ENCODE measurements at places on chromosomes 2 and 18.

- DNase-seq: no peak
Observed at GRCh38 chr2:157427003-157427921, 16.6 kb downstream of the CYTIP start.

DNA sequence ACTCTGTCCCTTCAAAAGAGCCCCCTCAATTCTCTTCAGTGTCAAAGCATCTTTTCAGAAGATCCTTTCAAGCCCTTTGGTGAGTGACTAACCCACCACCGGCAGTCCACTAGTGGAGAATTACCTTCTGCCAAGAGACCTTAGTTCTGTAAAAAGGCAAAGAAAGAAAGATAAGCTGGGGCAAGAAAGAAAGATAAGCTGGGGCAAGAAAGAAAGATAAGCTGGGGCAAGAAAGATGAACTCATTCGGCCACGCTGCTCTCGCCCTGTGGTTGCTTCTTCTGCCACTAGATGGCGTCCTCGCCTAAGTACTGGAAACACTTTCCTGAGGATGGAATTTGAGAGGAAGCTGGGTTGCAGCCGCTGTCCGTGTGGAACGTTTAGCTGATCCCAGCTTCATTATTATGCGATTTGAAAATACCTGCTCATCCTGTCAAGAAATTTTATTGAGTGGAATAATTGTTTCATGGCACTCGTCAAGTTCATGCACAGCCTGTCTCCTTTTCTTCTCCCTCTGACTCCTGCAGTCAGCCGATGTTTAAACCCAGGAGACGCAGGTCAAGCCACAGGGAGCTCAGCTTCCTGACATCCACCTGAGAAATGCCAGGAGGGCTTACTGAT, 17.3 kb upstream of the ANXA4 start:
- peak; percentile 92 for DNase-seq

DNA sequence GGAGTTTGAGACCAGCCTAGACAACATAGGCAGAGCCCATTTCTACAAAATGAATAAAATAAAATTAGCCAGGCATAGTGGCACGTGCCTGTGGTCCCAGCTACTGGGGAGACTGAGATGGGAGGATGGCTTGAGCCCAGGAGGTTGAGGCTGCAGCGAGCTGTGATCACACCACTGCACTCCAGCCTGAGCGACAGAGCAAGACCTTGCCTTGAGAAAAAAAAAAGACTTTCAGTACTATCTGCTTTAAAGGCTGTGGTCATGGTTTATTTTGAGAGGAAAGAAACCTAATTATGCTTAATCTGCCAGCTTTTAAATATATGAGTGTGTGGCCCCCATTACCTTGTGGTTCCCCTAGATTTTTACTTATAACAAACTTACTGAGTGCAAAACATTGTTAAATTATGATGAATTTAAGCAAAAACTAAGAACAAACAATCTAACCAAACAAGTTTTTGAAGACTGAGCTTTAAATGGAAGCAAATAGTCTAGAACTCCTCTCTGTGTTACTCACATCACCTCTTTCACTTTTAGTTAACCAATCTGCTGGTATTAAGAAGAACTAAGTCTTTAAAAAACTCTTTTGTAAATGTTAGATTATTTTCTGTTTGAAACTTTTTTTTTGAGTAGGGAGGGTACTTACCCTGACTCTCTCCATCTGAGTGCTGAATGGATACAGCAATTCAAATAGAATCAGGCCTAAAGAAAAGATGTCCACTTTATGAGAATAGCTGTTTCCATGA, 65.4 kb downstream of the EIF2AK3 start:
- DNase-seq: no peak

DNA sequence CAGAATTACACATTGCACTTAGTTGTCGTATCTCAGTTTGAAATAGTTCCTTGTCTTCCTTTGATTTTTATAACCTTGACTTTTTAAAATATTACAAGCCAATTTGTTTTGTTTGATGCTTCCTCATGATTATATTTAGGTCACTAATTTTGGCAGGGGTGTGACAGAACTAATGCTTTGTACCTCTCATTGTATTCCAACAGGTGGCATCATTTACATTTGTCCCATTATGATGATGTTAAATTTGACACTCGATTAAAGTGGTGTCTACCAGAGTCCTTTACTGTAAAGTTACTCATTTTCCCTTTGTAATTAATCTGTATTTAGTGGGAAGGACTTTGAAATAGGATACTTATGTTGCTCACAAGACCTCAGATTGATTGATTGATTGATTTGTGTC, 21.5 kb upstream of the MFSD2B start:
- DNase-seq: no peak

GRCh38 chr2:203122317-203122986, 107.8 kb downstream of the NBEAL1 start:
- DNase-seq: no peak

GRCh38 chr2:64324746-64325410, 129.1 kb upstream of the LGALSL start:
- DNase-seq: no peak

DNA sequence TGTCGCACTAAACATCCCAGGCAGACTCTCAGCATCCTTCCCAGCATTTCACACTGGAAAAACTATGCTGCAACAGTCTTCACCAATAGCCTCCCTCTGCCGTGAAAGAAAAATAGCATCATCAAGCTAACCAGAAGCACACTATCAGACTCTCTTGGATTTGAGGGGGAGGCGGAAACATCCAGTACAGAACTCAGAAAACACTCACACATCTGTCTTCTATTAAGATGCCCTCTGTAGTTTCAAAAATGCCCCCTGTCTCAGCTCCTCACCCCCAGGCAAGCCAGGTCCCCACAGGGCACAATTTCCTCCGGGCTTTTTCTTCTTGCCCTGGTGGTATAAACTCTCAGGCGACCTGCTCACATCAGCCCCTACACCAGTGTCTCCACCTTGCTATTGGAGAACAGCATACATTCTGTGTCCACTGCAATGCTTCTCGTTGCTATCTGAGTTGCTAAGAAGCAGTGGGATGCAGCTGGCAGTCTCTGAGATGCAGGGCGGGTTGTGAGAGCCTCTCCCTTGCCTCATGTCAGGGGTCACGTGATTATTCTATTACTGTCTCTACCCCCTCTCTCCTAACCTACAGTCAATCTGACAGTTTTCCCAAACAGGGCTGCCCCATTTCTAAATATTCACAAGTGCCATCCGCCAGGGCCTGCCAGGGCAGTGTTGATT, 189.9 kb downstream of the INO80D start:
- DNase-seq: no peak

GRCh38 chr18:36634573-36635216, 194.1 kb downstream of the TPGS2 start:
- DNase-seq: no peak

DNA sequence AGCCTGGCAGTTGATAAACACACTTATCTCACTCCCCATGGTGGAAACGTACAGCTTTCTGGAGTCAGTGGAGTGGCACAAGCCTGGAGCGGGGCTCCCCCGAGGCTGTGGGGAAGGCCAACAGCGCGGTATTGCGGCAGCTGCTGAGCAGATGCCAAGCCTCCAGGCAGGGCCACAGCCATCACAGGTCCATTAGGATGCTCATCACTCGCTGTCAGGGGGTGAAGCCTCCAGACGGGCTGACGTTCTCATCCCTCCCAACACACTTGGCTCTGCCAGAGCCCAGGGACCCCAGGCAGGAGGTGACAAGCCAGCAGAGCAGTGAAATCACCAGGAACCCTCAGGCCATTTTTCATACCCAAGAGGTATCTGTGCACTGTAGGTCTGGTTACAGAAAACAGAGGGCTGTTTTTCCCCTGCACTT, 529.2 kb upstream of the KLHL29 start:
- DNase-seq: no peak

DNA sequence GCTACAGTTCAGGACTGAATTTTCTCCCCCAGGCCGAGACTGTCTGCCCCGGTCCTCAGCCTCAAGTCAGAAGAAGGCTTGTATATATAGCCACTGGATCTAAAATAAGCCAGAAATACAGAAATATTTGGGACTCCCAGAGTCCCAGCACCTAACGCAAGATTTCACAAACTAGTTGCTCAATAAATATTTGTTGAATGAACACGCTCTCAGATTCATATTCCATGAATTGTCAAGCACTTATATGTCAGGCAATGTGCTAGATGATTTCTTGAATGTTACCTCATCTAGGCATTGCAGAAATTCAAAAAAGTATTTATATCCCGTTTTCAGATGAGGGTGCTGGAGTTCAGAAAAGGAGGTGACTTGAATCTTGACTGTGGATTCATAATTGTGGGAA, 163.7 kb upstream of the KLHL29 start:
- DNase-seq: no peak

- no peak for DNase-seq
Observed at GRCh38 chr18:45939236-45939635, 27.9 kb downstream of the EPG5 start.

GRCh38 chr2:239272626-239273025, 128.2 kb downstream of the HDAC4 start:
- DNase-seq: no peak

DNA sequence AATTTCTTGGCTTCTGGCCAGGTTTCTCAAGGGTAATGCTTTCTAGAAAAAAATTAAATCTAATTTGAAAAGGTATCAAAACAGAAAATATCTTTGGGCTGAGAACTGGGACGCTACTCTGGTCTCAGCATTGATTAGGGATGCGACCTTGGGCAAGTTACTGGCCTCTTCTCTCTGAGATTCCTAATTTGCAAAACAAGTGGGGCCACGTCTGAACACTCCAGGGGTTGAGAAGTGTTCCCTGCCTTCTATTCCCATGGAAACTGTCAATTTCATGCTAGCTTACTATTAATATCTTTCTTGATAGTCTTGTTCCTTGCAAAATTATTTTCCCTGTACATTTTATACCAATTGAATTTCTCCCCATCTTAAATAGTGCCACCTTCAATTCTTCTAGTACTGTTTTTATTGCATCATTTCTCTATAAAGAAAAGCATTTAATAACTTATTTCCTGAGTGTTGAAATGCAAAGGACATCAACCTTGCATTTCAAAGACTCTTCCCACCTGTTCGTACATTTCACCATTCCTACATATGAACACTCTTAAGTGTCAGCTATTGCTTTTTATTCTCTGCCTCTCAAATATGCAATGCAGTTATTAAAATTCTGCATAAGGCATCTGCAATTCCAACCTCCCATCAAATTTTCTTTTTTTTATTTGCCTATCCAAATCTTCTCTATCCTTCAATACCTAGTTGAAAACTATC, 118.3 kb upstream of the DSEL start:
- DNase-seq: no peak

DNA sequence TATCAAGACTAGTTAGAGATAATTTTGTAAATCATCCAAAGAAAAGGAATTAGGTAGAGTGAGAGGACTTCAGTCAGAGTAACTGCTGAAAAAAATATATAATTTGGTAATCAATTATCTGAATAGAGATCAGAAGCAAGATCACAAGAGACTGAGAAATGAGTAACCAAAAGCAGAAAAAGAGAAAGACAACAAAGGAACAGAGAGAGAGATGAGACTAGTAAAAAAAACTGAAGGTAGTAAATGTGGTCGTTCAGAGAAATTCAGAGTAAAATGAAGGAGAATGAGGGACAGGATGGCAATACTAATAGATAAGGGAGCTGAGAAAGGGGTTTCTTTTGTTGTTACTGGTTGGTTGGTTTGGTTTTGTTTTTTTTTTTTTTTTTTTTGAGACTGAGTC, 16.5 kb downstream of the STRN start:
- no peak for DNase-seq

GRCh38 chr2:217353591-217353990, 493.7 kb upstream of the TNP1 start:
- DNase-seq: no peak

- DNase-seq: no peak
Observed at GRCh38 chr18:26479065-26479680, 69.2 kb downstream of the KCTD1 start.

- no peak for DNase-seq
Observed at GRCh38 chr2:169997140-169997887, 170.1 kb downstream of the UBR3 start.

- peak; percentile 4 for DNase-seq
Observed at GRCh38 chr2:59025157-59025757, 784.1 kb upstream of the FANCL start.

DNA sequence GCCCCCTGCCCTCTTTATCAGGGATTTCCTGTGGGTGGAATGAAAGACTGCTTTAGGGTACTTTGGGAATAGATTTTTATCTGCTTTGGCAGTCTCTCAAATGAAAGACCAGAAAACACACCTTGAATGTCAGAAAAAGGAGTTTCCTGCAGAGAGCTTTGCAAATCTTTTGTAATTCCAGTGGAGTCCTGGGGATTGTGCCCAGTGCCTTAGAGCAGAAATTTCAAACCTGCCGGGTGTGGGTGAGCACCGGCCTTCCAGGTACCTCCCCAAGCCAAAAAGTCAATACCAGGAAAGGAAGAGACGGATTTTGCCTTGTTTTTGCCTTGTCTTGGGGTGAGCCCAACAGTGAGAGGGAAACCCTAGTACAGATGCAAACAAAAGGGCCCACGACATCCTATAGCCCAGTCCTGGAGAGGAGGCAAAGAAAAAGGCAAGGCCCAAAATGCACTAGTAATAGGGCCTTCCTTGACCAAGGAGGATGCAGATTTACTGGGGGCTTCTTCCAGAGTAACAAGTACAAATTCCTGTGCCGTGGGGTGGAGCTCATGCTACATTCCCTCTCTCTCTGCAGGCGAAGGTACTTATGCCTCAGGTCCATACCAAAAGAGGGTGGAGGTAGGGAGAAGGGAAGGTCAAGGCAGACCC, 36.4 kb downstream of the FOXI3 start:
- DNase-seq: no peak

DNA sequence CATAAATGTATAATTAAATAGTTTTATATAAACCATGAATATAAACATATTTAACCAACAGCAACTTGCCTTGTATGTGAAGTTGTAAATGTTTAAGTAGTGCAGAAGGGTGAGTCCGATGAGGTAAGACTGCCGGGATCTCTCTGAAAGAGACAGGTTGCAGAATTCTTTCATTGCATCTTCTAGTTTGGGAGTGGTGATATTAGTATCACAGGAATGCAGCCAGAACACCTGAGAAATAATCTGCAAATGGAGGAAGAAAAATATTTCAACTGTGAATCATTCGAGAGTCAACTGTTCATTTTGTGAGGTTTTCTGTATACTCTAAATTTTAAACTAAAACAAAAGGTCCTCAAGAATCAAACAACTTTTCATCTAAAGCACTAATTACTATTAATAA, 123.0 kb downstream of the ABCA12 start:
- no peak for DNase-seq

- no peak for DNase-seq
Observed at GRCh38 chr2:102768892-102769291, 7.1 kb downstream of the TMEM182 start.

DNA sequence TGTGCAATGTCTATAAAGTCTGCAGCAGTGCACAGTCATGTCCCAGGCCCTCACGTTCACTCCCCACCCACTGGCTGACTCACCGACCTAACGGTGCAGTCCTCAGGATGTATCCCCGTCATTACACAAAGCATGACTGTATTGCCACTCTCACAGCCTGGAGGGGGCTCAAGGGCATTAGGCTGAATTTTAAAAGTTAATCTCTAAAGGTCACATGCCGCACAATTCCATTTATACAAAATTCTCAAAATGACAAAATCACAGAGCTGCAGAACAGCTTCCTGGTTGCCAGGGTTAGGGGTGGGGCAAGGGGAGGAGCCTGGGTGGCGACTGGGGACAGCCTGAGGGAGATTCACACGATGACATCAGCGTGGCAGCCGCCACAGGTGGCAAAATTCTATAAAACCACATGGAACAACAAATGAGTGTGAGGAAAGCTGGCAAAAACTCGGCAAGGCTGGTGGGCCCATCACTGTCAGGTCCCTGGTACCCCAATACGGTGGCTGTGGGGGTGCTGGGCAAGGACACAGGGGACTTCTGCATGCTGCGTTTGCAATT, 97.6 kb downstream of the NDUFA10 start:
- DNase-seq: peak; percentile 52
